Hematopoietic multipotent progenitor cell treated with erythropoietin and hydrocortisone succinate and interleukin-3 and kit ligand, for 6 days (in vitro differentiated cells): ENCODE measurements at places on chromosomes 2 and 18.

GRCh38 chr2:170467568-170468422 lies 247.3 kb upstream of the SP5 start:
- DNase-seq: no peak

GRCh38 chr2:235799281-235799680 lies 305.4 kb downstream of the AGAP1 start:
- DNase-seq: no peak

DNA sequence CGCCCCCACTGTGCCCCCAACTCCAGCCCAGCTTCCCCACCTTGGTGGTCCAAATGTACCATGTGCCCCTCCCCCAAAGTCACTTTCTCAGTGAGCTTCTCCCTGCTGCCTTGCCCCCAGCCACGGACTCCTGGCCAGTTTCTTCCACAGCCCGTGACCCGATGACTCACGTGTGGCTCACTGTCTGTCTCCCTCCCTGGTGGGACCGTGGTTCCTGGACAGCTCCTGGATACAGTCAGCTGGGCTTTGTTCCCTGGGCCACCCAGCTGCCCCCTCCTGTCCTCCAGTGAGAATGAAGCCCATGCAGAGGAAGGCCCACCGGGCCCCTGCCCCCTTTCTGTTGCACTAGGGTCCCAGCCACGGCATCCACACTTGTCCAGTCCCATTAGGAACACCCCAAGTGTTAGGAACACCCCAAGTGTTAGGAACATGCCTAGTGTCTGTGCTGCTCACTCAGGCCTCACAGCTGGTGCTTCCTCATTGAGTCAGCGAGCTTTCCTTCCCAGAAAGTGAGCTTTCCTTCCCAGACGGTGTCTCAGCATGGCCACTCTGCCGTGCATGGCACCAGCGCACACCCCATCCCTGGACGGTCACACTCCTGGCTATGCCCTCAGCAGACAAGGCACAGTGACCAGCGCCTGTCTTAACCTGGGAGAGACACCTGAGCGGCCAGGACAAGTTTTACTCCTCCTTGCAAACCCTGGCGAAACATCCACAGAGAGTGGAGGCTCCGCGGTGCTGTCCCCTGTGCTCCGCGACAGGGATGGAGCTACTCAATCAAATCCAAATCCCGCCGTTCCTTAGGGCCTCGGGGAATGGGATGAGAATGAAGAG lies 44.8 kb upstream of the CTDP1 start:
- DNase-seq: no peak

DNA sequence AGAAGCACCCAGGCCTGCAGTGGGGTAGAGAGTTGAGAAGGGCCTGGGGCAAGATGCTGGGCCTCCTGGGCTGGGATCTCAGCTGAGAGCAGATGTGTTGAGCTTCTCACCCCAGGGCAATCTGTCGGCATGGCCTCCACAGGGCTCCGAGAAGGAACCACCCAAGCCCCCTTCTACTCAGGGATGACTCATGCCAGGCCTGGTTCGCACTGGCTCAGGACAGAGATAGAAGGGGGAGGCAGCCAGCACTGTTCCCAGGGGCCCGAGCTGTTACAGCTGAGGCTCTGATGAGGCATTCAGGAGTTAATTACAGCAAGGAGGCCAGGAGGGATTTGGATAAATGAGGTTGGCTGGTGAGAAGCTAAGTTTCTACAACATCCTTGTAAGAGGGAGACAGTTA lies 62.5 kb downstream of the CENPO start:
- DNase-seq: no peak

GRCh38 chr2:202519453-202519852 lies 115.3 kb upstream of the FAM117B start:
- DNase-seq: no peak

DNA sequence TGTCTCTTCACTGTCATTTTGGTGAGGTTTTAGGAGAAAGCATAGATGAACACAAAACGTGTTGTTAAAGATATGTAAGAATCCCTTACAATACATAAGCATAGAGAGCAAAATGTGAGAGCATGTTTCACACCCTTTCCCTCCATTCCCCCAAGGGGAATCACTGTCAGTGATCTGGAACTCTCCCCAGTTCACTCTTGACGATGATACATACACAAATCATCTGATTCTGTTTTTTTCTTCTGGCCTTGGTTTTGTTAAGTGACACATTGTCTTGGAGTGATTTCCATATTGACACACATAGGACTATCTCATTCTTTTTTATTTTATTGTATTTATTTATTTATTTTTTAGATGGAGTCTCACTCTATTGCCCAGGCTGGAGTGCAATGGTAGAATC lies 53.7 kb upstream of the TANC1 start:
- no peak for DNase-seq

GRCh38 chr2:62140426-62141141 lies 55.3 kb upstream of the B3GNT2 start:
- no peak for DNase-seq

GRCh38 chr2:25068217-25068616 lies 26.3 kb downstream of the EFR3B start:
- no peak for DNase-seq

DNA sequence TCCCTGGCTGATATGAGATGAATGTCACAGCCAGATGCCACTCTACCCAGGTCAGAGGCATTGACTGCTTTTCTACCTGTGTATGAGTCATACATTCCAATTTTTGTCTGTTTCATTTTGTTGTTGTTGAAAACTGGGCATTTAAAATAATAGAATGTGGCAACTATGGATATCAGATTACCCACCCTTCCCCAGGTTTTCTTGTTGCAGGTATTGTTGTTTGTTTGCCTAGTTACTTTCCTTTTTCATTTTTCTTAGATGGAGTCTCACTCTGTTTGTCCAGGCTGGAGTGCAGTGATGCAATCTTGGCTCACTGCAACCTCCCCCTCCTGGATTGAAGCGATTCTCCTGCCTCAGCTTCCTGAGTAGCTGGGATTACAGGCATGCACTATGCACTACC lies 70.2 kb downstream of the LRRC30 start:
- DNase-seq: no peak

GRCh38 chr18:35389095-35389618 lies 12.0 kb upstream of the ZNF396 start:
- no peak for DNase-seq

DNA sequence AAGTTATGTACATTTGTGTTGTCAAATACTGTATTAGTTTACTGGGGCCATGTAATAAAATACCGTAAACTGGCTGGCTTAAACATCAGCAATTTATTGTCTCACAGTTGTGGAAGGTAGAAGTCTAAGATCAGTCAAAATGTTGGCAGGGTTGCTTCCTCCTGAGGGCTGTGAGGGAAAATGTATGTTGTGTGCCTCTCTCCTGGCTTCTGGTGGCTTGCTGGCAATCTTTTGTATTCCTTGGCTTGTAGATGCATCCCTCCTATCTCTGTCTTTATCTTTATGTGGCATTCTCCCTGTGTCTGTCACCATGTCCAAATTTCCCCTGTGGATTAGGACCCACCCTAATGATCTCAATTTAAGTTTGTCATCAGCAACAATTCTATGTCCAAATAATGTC lies 37.0 kb upstream of the SLC30A6 start:
- no peak for DNase-seq

DNA sequence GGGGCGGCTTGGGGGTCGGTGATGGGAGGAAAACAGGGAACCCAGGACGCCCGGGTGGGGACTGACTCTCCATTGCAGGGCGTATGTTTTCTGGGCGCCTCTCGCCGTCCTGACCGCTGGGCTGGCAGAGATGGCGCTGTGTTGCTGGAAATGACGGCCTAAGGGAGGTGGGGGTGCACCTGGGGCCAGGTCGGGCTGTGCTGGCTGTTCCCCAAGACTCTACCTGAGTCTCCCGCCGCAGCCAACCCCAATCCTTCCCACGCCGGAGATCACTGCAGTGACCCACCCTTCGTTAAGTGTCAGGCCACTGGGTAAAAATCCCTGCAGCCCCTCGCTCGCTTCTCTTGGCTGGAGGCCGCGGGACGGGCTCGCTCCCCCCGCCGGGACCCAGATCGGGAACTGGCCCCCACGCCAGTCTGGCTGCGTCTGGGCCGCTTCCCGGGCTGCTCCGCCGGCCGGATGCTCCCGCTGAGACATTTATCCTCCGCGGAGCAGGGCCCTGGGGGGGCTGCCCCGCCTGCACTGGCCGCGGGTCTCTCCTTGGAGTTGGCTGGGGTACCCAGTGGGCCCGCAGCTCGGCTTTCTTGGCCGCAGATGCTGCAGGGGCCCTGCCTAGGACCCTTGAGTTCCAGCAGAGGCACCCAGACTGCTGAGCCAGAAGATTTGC lies 7.8 kb upstream of the ARMC9 start:
- no peak for DNase-seq

DNA sequence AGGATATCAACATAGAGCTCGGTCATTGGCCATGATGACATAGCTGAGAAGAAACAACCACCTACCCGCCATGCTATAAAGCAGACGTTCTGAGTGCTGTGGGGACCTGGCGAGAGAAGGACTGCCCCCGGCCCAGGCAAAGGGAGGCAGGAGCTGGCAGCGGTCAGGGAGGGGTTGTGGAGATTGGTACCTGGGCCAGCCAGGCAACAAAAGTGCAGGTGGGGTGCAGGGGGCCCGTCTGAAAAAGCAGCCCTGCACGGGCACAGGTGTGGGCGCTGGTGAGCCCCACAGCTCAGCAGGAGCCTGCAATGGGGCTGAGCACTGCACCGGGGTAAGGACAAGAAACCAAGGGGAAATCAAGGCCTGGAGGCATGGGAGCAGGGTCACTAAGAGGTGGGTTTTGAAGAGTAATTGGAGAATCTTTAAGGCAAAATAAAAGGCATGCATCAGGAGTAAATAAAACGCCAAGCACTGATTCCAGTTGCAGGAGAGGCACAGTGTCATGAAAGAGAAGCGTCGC lies 464.0 kb downstream of the EIPR1 start:
- no peak for DNase-seq

- no peak for DNase-seq
These were observed 848.8 kb downstream of the MBD2 start for GRCh38 chr18:53375621-53376020.

DNA sequence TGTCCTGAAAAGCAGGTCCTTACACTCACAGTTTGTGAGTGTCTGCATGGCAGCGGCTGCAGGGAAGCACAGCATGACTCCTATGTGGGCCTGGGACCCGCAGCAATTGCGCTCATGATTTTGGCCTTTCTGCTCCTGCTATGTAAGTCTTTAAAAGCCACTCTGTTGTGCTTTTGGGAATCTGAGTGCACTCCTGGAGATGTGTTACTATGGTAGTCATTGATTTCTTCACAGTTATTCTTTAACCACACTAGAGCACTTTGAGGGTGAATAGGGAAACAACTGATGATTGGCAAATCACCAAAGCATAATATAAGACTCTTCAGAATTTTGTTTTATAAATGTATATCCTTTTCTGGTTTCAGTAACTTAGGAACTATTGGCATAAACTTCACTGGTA lies 40.9 kb downstream of the DSG2 start:
- DNase-seq: no peak

- DNase-seq: no peak
These were observed 9.8 kb downstream of the STEAP3 start for GRCh38 chr2:119233326-119234020.

DNA sequence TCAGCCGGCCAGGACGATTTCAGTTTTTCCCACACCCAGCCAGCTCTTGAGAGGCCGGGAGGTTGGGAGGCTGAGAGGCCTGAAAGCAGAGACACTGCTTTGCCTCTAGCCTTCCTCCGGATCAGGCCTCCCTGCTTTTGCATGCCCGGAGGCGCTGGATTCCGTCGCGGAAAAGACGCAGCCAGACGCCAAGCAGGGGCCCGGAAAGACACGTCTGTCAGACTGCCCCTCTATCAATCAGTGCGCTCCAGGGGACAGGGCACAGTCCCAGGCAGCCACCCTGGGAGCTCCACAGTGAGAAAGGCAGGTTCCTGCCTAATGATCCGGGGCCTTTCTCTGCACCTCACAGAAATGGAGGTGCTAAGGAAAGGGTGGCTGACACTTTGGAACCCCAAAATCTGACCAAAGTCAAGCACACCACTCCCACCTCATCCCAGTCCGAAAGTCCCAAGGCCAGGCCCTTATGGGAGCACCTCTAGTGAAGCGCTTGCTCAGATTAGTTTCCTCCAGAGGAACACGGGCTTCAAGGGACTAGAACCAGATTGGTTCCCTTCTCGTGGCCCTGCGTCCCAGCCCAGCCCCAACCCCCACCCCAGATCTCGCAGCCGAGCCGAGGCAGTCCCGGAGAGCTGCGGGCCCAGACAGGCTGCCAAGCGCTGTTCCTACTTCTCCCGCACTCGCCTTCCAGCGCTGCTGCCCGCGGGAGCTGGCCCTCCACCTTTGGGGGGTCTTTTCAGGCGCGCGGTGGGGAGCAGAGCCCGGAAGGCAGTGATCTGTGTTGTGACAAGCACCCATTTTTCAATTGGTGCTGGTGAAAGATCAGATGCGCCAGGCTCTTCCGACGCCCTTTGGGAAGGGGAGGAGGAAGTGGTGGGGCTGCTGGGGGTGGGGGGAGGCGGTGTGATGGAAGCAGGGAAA lies 5.0 kb downstream of the DLX1 start:
- peak; percentile 13 for DNase-seq

- no peak for DNase-seq
These were observed 119.3 kb downstream of the SETBP1 start for GRCh38 chr18:44799907-44800421.

DNA sequence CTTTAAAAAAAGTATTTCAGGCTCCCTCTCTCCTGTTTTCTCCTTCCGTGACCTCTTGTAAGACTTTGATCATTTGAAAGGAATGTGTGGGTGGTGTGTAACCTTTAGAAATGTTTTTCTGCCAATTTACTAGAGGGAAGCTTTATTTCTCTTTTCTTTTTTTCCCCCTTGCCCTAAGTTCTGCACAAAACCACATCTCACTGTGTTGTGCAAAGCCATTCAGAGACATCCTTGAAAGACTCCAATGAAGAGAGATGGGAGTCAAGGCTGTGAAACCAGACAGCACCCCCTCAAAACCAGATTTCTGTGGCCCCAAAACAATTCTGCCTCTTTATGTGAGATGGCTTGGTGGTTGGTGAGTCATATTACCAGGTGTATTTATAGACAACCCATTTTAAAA lies 184.6 kb upstream of the ERBB4 start:
- DNase-seq: no peak

- DNase-seq: no peak
These were observed 73.1 kb upstream of the PID1 start for GRCh38 chr2:229344151-229344551.

GRCh38 chr2:21317131-21317530 lies 193.4 kb downstream of the TDRD15 start:
- DNase-seq: peak; percentile 81

GRCh38 chr2:27024188-27024587 lies 8.6 kb upstream of the TMEM214 start:
- DNase-seq: peak; percentile 28

- DNase-seq: no peak
These were observed 168.5 kb downstream of the CELF4 start for GRCh38 chr18:37396971-37397720.
